ENCODE measurements at places on chromosomes 11 and 22. TPM values are rescaled to one million over a fixed set of nuclear protein-coding genes. Genes with fewer than 3 reads are reported as not detected.

GRCh38 chr22:20514658-20515406 is 7.4 kb downstream of the MED15 start:
- peaks cover 3% of the 10 kb centered on the region for H3K4me1 ChIP-seq
- no peak overlapping the region for H3K27ac ChIP-seq
- H3K36me3 ChIP-seq, result peaks cover 2% of the 10 kb centered on the region
- no peak overlapping the region for H3K4me3 ChIP-seq
- no peak for DNase-seq
- no peaks in the 10 kb centered on the region for H3K27me3 ChIP-seq

- no peak overlapping the region for H3K4me3 ChIP-seq
- H3K27ac ChIP-seq, result no peak overlapping the region
- DNase-seq, result no peak
- H3K36me3 ChIP-seq, result no peaks in the 10 kb centered on the region
- no peaks in the 10 kb centered on the region for H3K4me1 ChIP-seq
These were observed 109.7 kb upstream of the MTMR2 start for GRCh38 chr11:96033599-96033998.

GRCh38 chr11:128040603-128041002 is 546.8 kb downstream of the ETS1 start:
- peaks cover 16% of the 10 kb centered on the region for H3K4me1 ChIP-seq
- DNase-seq, result no peak
- no peaks in the 10 kb centered on the region for H3K36me3 ChIP-seq
- no peak overlapping the region for H3K27ac ChIP-seq
- H3K27me3 ChIP-seq, result no peaks in the 10 kb centered on the region

DNA sequence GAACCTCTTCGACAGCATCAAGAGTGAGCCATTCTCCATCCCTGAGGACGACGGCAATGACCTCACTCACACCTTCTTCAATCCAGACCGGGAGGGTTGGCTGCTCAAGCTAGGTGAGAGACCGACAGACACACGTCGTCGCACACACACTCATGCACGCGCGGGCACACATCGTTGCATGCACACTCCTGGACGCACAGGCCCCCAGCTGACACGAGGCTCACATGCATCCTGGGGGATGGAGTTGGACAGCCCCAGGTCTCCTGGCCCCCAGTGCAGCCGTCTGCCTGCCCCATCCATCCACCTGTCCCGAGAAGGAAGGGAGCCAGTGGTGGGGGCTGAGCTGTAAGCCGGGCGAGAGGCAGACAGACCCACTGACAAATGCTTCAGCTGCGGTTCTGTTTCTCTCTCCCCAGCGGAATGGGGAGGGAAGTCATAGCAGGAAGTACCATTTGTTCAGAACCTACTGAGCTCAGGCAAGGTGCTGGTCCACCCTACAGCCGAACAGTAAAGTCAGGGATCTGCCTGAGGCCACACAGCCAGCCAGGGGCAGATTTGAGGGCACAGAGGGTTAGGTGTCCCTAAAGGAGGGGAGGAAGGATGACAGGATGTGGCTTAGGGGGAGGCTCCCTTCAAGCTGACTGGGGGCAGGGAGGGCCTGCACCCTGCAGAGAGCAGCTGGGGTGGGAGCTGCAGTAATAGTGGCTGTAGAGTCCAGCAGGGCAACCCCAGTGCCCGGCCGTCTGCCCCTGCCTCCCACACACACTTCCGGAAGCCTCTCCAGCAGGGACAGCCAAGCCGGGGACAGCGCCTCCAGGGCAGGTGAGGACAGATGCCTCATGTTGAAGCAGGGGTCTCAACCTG is 27.1 kb downstream of the CYTH4 start:
- no peaks in the 10 kb centered on the region for H3K36me3 ChIP-seq
- no peaks in the 10 kb centered on the region for H3K27me3 ChIP-seq
- H3K27ac ChIP-seq, result no peak overlapping the region
- H3K4me1 ChIP-seq, result peaks cover 30% of the 10 kb centered on the region

- no peaks in the 10 kb centered on the region for H3K4me1 ChIP-seq
- no peak for DNase-seq
- peak overlapping the region; percentile 84 for H3K27ac ChIP-seq
- H3K4me3 ChIP-seq, result peak overlapping the region; percentile 42
- H3K36me3 ChIP-seq, result peaks cover 2% of the 10 kb centered on the region
- no peaks in the 10 kb centered on the region for H3K27me3 ChIP-seq
These were observed 1.3 kb downstream of the APOA5 start for GRCh38 chr11:116790167-116791001.

DNA sequence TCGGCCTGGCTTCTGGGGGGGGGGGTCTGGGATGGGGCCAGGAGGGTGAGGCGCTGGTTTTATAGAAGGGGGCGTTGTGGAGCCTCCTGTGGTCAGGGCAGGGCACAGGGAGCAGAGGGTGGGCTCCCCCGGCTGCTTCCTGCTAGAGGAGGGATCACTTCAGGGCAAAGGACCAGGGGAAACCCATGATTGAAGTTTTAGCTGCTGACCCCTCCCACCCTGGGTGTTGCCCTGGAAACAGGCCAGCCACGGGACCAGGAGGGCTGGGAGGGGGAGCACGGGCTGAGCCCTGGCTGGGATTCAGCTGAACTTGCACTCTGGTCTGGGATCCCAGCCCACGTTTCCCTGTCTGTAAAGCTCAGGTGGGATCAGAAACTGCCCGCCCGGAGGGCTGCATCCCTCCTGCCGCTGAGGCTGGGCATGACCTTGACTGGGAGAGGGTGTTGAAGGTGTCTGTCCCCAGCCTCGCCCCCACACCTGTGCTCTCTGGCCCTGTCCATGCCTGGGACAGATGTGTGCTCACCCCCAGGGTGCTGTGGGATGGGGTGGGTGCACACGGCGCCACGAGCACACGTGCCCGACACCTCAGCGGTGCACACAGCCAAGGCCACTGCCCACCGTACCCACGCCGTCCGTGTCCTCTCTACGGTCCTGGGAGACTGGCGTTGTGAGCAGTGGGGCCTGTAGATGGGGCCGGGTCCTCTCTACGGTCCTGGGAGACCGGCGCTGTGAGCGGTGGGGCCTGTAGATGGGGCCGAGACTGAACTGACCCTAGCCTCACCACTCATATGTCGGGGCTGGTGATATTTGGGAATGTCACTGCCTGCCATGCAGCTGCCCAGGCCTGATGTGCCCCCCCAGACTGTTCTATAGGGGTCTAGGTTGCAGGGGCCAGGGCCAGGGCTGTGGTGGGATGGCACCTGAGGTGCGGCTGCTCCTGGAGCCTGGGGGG is 2.3 kb downstream of the TSPAN4 start:
- no peaks in the 10 kb centered on the region for H3K27me3 ChIP-seq
- DNase-seq, result peak; percentile 79
- H3K4me3 ChIP-seq, result no peak overlapping the region
- peak overlapping the region; percentile 76 for H3K27ac ChIP-seq
- peaks cover 18% of the 10 kb centered on the region for H3K4me1 ChIP-seq

DNA sequence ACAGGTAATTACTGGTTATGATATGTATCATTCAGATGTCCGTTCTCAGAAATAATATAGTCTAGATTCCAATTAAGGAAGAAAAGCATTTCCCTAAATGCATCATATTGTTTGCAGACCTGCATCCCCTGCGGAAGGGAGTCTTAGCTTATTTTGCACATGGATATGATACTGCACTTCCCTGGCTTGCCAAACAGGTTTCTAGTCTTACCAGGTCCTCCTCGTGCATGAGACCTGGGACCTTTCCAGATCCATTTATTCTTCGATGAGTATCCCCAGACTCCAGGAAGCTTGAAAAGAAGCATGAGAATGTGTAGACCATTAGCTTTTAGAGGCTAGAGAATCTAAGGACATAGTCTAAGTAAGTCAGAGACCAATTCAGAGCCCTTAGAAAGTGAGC is 30.6 kb downstream of the CYB5R2 start:
- peaks cover 5% of the 10 kb centered on the region for H3K4me1 ChIP-seq
- peaks cover 48% of the 10 kb centered on the region for H3K36me3 ChIP-seq
- no peak overlapping the region for H3K27ac ChIP-seq
- no peak for DNase-seq

GRCh38 chr22:21766691-21767462 is 31.3 kb upstream of the YPEL1 start:
- no peaks in the 10 kb centered on the region for H3K4me1 ChIP-seq
- H3K4me3 ChIP-seq, result no peak overlapping the region
- H3K27me3 ChIP-seq, result no peaks in the 10 kb centered on the region
- no peak for DNase-seq

- H3K36me3 ChIP-seq, result no peaks in the 10 kb centered on the region
- no peak for DNase-seq
These were observed 49.6 kb upstream of the MPEG1 start for GRCh38 chr11:59262177-59262818.

- H3K27ac ChIP-seq, result peak overlapping the region; percentile 48
- H3K36me3 ChIP-seq, result no peaks in the 10 kb centered on the region
- H3K4me1 ChIP-seq, result no peaks in the 10 kb centered on the region
- no peak for DNase-seq
- no peak overlapping the region for H3K4me3 ChIP-seq
- H3K27me3 ChIP-seq, result peaks cover 8% of the 10 kb centered on the region
These were observed 11.6 kb upstream of the ALKBH3 start for GRCh38 chr11:43868852-43869567.

- no peak overlapping the region for H3K27ac ChIP-seq
- no peaks in the 10 kb centered on the region for H3K4me1 ChIP-seq
These were observed 28.8 kb upstream of the SHANK2 start for GRCh38 chr11:71281204-71281603.

GRCh38 chr11:7826324-7826723 is 29.6 kb upstream of the OR5P2 start:
- no peaks in the 10 kb centered on the region for H3K27me3 ChIP-seq
- H3K36me3 ChIP-seq, result no peaks in the 10 kb centered on the region
- H3K27ac ChIP-seq, result no peak overlapping the region
- no peak for DNase-seq

- H3K27ac ChIP-seq, result no peak overlapping the region
- H3K36me3 ChIP-seq, result no peaks in the 10 kb centered on the region
- H3K27me3 ChIP-seq, result no peaks in the 10 kb centered on the region
These were observed 51.6 kb upstream of the MYEOV start for GRCh38 chr11:69242266-69242920.

DNA sequence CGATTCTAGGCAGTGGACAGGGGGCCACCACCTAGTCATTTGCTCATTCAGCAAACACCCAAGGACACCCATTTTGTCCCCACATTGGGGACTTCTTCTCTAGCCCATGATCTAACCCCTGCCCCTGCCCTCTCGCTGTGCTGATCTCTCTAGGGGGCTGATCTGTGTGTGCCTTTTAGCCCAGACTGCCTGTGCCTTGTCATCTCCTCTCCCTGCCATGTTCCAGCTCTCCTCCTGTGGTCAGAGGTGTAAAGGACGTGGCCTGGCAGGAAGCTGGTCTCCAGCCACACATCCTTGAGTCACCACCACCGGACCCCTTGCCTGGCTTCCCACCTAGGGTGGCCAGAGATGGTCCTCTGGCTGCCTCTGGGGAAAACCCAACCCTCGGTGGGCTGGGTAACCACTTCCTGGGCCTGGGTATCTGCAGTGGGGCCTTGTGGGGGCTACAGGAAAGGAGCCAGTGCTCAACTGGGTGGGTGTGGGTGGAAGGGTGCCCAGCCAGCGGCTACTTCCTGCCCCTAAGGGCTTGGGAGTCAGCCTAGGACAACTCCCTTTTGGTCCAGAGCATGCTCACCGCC is 1.3 kb downstream of the CTSW start:
- H3K4me3 ChIP-seq, result no peak overlapping the region
- peaks cover 12% of the 10 kb centered on the region for H3K36me3 ChIP-seq

DNA sequence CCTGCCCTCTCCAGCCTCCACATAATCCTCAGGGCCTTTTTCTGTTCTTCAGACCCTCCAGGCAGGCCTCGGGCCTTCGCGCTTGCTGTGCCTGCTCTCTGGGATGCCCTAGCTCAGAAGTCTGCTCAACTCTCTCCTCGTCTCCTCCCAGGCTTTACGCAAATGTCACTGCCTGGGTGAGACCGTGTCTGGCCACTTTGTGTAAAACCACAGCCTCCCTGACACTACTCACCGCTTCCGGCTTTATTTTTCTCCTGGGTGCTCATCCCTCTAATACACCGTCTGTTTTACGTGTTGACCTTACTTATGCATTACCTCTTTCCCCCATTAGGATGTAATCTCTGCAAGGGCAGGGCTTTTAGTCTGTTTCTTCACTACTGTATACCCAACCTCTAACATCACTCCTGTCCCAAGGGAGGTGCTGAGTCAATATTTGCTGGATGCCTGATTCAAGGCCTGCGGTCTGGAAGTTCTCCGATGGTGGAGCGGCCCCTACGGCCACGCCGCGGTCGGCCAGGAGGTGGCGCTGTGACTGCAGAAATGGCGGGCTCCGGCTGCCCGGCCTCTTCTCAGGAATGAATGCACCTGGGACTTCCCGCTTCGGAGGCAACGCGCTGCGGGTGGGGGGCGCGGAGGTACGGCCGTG is 58.2 kb upstream of the THY1 start:
- H3K27me3 ChIP-seq, result no peaks in the 10 kb centered on the region
- H3K4me3 ChIP-seq, result no peak overlapping the region
- H3K36me3 ChIP-seq, result no peaks in the 10 kb centered on the region
- H3K27ac ChIP-seq, result no peak overlapping the region
- peak; percentile 87 for DNase-seq

- no peak overlapping the region for H3K4me3 ChIP-seq
- H3K27me3 ChIP-seq, result no peaks in the 10 kb centered on the region
- H3K27ac ChIP-seq, result no peak overlapping the region
- no peaks in the 10 kb centered on the region for H3K36me3 ChIP-seq
- DNase-seq, result no peak
- peaks cover 15% of the 10 kb centered on the region for H3K4me1 ChIP-seq
These were observed 33.7 kb downstream of the APLP2 start for GRCh38 chr11:130103296-130103814.

DNA sequence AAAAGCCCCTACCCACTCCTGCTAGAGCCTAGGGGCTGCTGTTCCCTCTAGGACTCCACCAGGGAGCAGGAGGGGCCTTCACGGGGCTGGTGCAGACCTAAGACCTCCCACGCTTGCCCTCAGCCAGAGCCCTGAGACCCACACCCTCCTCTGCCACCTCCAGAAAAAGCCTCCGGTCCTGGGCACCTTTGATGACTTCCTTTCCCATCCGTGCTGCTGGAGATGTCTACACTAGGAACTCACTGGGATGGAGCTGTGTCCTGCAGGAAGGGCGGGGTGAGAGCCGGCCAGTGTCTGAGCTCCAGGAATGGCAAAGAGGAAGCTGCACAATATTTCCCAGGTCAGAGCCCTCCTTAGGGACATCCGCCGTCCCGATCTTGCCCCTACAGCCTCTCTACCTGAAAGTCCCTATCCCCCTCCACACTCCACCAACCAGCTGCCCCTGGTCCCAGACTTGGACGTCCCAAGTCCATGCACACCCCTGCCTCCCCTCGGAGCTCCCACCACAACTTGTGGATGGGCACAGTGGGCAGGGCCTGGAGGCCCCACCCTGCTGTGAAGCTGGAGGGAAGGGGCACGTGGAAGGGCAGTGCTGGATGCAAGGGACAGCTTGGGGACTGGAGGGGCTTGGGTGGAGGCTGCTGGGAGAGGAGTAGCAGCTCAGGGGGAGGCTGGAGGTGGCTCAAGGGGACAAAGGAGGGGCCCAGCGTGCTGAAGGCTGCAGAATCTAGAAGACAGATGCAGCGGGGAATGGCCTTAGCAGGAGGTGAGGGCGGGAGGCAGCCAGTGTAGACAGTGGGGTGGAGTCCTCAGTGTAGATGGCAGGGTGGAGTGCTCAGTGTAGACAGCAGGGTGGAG is 13.5 kb upstream of the LRP5 start:
- no peaks in the 10 kb centered on the region for H3K36me3 ChIP-seq
- peak overlapping the region; percentile 90 for H3K27ac ChIP-seq
- H3K27me3 ChIP-seq, result no peaks in the 10 kb centered on the region
- H3K4me3 ChIP-seq, result peak overlapping the region; percentile 25
- peaks cover 40% of the 10 kb centered on the region for H3K4me1 ChIP-seq
- DNase-seq, result no peak

Gene DDIAS
- polyA plus RNA-seq, result 0.32 TPM

Gene IRAG1
- 1.6 TPM for polyA plus RNA-seq

Gene OR51B5
- not detected for polyA plus RNA-seq

Gene ALDH3B1
- 1.6 TPM for polyA plus RNA-seq

Gene SLC22A12
- polyA plus RNA-seq, result 0.02 TPM

Gene PLXNB2
- polyA plus RNA-seq, result 87.8 TPM

All from liver (tissue), 10 donors.